G401 (cell line): ENCODE measurements at places on chromosomes 6 and 20.

DNA sequence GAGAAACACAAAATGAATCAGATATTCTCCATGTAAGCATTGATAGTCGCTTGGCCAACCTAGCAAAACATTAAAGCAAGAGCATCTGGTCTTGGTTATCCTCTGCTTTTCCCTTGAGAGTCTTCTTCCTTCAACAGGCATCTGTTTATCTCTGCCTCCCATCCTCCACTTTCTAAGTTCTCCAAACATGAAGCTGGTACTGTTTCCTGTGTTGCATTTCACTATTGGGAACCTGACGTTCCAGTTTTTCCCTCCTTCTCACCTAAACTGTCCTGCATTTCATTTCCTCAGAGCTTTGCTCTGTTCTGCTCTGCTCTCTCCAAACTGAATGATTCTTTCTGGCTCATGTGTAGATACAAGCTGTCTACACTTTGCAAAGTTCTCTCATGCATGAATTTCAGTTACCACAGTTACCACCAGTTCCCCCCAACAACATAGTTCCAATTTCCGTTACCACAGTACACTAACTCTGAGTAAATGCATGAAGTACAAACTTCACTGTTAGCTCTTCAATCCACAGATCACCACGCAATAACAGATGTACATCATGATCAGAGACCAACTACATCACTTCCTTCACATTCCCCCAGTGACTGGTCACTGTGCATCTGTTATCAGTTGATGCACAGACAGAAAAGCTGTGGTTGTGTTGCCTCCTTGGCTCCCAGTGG, 86.7 kb upstream of the F13A1 start:
- no peak for DNase-seq

DNA sequence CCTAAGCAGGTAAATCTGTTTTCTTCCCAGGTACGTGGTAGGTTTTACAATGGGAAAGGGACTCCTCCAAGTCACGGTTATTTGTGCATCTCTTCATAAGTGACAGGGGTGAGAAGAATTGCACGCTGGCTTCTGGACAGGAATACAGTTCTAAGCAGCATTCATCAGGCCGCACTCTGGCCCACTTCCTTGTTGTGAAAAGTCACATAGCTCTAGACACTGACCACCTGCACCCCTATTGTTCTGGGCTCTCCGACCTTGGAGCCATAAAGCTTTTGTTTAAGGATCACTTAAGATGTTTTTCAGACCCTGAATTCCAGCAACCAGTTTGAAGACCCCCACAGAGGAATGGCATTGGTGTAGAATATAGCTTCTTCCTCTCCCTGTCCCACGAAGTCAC, 31.4 kb downstream of the RAMACL start:
- no peak for DNase-seq

- no peak for DNase-seq
Measured at GRCh38 chr6:18492972-18493371, 105.8 kb downstream of the RNF144B start.

GRCh38 chr6:65999288-65999791, 292.3 kb upstream of the EYS start:
- no peak for DNase-seq

- DNase-seq = no peak
Measured at GRCh38 chr20:5181492-5181891, 54.7 kb downstream of the CDS2 start.

GRCh38 chr20:56865055-56865454, 235.9 kb downstream of the TFAP2C start:
- no peak for DNase-seq

- DNase-seq = no peak
Measured at GRCh38 chr20:62740286-62741141, 31.9 kb downstream of the NTSR1 start.

DNA sequence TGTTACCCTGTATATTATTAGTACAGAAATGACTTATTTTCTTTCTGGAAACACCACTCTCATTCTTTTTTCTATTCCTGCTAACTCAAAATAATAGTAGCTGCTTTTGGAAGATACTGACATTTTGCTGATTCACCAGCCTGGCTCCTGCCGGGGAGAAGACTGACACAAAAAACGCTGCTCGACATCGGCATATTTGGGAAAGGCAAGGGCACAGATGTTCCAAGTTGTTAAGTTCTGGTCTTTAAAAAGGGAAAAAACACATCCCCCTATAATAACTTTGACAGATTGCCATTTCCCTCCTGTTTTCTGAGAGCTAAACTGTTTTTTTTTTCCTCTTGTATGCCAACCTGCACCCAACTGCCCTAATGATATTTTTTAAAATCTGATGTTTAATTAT, 55.4 kb downstream of the CTNNBL1 start:
- DNase-seq = no peak

DNA sequence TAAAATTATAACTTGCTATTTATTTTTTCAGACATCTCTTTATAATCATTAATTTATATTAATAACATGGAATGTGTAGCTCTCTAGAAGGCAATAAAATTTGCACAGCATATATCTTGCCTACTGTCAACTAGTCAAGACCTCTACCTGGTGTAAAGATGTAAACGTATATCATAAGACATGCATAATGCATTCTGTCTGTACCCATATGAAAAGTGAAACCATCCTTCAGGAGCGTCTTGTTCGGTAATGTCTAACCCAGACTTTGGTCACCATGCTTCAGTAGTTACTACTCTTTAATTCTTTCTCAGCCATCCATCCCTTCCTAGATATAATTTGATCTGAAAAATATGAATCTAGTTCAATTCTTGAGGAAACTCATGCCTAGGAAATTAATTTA, 21.0 kb downstream of the CEP43 start:
- no peak for DNase-seq

GRCh38 chr6:81878479-81878878, 126.0 kb upstream of the TENT5A start:
- no peak for DNase-seq

DNA sequence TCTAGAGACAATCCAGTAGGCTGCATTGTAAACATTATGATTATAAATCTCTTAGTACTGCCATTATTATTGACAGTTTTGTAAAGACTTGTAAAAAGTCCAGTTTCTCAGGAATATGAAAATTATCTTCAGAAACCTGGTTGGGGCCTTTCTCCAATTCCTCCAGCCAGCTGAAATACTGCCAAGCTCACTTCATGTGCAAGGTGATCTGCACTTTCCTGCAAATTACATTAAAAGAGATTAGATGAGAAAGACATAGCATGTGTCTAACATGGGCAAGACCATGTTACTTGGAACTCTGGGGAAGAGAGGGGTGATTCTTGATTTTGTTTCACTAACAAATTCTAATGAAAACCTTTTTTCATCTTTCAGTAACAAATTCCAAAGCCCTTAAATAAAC, 24.0 kb downstream of the PGM3 start:
- peak; percentile 70 for DNase-seq

GRCh38 chr20:40683221-40683893, 5.7 kb downstream of the MAFB start:
- DNase-seq = no peak

- DNase-seq = no peak
Measured at GRCh38 chr6:149895048-149895590, 2.8 kb downstream of the RAET1E start.

- DNase-seq = no peak
Measured at GRCh38 chr6:151065027-151065815, 174.5 kb upstream of the AKAP12 start.

- no peak for DNase-seq
Measured at GRCh38 chr20:48766205-48766604, 61.6 kb downstream of the PREX1 start.

- DNase-seq = no peak
Measured at GRCh38 chr20:60473211-60473610, 515.0 kb downstream of the CDH26 start.

DNA sequence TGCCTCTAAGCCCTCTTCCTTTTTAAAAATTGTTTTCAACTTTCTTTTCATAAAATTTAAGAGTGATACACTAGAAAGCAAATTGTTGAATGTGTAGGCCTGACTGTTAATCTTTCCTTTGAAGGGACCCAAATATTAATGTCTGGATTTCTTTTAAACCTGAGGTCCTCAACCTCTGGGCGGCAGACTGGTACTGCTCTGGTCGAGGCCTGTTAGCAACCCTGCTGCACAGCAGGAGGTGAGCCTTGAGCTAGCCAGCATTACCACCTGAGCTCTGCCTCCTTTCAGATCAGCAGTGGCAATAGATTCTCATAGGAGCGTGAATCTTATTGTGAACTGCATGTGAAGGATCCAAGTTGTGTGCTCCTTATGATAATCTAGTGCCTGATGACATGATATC, 191.2 kb downstream of the MANEA start:
- no peak for DNase-seq

DNA sequence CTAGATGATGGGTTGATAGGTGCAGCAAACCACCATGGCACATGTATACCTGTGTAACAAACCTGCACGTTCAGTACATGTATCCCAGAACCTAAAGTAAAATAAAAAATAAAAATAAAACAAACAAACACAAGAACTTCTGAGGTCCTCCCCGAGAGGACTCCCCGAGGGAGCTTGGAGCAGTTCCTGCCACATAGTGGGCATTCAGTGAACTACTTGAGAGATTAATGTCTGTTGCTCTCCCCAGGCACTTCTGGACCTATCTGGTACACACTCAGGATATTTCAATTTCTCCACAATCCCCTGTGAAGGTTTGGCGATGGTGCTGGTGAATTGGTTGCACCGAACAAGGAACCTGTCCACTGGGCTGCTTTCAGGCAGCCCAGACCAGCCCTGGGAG, 311.2 kb downstream of the ESR1 start:
- no peak for DNase-seq

- no peak for DNase-seq
Measured at GRCh38 chr6:52098721-52099120, 11.3 kb upstream of the PKHD1 start.

DNA sequence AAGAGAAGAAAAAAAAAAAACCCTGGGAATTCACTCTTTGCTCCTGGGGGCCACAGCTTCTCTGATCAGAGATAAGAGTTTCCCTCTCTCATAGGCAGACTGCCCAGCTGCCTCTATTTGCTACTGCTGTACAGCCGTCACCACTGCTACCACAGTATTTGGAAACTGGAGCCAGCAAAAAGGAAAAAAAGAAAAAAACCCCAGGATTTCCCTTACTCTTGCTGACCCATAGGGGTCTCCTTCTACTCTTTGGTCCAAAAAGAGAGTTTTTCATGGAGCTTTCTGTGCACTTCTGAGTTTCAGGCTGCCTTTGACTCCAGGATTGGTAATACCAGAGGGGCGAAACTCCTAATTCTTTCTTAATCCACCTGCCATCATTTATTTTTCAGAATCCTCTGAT, 89.7 kb downstream of the MDGA1 start:
- DNase-seq = peak; percentile 42

DNA sequence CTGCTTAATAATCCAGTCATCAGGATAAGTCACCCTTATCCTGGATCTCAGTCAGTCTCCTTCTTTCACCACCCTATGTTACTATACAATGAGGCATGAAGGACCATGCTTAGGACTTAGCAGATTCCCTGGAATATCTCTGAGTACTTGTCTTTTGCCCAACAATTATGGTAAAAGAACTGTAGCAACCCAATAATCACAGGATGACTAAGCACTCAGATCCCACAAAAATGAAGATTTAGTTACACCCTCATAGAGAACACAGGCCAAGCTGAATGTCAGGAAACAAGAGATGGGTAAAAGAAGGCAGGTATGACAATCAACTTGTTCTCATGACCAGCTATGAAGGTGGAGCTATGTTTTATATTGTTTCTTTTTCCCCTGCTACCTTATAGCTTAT, 91.4 kb downstream of the EDN1 start:
- DNase-seq = no peak

- DNase-seq = peak; percentile 90
Measured at GRCh38 chr6:28648035-28648877, 122.6 kb downstream of the GPX5 start.

DNA sequence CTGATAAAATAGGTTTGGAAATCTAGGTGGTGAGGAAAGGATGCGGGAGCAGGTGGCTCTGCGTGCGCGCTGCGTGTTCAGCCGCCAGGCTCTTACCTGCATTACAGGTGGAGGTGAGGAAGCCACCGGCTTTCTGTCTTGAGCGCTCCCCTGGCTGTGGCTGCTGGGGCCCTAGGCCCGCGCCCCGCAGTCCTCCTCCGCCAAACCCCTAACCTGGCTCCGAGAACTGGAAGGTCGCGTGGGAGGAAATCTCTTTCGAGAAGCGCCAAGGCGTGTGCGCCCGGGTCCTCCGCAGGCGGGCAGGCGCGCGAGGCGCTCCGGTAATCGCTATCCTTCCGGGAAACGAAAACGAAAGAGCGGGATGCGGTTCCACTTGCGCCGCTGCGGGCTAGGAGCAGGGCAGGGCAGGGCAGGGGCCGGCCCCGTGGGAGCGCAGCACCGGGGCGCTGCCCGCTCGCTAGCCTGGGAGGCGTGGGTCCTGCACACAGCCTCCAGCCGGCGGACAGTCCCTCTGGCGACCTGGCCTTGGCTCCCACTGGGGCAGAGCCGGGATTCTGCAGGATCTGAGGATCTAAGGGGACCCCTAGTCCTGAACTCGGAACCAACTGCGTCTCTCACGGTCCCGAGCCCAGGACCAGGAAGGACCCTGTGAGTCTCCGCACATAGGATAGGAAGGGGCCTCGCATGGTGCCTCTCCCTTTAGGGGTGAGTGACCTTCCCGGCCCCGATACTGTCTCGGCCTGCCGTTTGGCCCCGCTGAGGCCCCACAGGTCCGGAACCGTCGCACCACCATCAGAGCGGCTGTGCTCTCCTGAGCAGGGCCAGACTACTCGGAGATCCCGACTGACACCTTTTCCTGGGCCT, at the start of gene ETV7:
ETV7 (minus strand) TSS at position 230 of the 864 bp plus-strand sequence; CDS start at position 102, 128 bp downstream.
- DNase-seq = no peak

DNA sequence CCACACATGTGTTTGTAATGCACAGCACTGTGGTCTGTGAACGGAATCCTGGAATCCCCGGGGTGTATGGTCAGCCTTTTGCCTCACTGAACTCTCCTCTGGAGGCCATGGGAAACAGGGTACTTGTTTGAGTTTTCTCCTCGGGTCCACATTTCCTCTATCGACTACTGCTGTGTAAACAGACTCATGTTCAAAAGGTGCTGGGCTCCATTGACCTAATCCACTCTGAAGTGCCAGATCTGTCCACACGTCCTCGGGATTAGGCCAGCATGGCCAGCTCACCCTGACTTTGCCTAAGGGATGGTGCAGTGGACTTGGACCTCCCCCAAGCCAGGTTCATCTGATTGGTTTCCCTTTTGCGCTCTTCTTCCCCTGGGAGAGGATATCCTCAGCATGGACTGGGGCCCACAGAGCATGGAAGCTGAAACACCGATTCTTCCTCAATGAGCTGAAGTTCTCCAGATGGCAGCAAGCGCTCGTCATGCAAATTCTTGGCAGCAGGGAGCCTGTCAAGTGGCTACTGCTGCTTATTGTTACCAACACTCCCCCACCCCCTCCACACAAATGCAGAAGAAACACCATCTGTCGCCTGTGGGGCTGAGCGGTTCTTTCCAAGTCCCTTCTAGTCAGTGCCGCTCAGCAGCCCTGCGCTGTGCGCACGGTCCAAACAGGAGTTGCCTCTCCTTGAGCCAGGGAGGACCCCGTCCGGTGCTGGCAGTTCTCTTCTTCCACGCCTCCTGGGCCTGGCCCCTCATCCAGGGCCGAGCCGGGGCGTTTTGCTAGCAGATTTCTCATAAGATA, 292.6 kb upstream of the MARCKS start:
- DNase-seq = peak; percentile 99

- no peak for DNase-seq
Measured at GRCh38 chr6:46787871-46788540, 5.2 kb upstream of the MEP1A start.

- no peak for DNase-seq
Measured at GRCh38 chr20:60262967-60263603, 304.9 kb downstream of the CDH26 start.
